ENCODE measurements at places on chromosomes 13 and 19.

- DNase-seq: no peak
Measured at GRCh38 chr19:13234518-13234917, 84.3 kb downstream of the IER2 start.

- no peak for DNase-seq
Measured at GRCh38 chr13:95323930-95324662, 22.8 kb upstream of the ABCC4 start.

GRCh38 chr13:59750860-59751259 lies 412.9 kb downstream of the DIAPH3 start:
- DNase-seq: no peak

- DNase-seq: no peak
Measured at GRCh38 chr13:50275392-50276063, 260.3 kb downstream of the KCNRG start.

DNA sequence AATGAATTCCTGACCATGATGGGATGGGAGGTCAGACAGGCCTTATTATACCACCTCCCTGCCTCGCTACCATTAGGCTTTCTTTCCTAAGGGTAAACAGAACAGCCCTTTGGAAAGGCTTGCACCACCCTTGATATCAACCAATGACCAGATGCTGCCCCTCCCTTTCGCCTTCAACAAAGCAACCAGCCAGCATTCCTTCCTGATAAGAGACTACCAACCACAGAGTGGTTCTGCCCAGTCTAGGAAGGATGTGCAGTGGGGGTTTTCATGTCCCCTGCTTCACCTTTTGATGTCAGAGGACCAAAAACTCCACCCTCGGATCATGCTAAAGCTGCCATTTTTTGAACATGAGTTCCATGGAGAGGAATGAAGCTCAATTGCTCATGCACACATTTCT lies 21.7 kb downstream of the TEX30 start:
- no peak for DNase-seq

DNA sequence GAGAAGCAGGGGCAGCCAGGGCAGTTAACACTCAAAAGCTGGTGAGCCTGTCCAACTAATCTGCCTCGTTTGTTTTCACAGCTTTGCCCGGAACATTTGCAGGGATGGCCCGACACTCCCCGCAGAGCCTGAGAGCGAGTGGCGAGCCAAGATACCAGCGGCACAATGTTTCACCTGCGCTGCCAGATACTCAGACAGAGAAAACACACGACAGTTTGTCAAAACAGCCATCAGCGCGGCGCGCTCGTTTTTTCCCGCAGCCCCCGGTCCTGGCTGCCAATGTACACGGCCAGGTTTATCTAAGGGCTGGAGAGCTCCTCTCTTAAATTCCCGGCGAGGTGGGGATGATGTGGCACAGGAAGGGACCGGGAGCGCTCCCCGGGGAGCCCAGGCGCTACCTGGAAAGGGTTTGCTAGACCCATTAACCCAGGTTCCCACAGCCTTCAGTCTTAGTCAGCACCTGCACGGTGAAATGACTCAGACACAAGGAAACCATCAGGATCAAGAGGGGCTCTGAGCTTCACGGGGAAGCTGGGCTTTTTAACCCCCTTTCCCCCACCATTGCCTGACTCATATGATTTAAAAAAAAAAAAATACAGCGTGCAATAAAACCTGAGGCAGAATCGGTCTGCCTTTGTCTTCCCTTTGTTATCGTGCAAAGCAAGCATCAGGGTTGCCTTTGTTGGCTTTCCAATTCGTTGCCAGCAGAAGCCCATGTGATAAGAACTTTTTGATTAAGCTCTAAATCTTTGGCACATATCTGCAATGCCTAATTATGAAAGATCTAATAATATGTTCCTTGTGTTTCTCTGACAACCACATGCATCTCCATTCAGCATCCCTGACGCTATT lies 186.2 kb downstream of the EFNB2 start:
- peak; percentile 98 for DNase-seq

GRCh38 chr13:105579821-105580710 lies 955.4 kb downstream of the EFNB2 start:
- DNase-seq: no peak

- no peak for DNase-seq
Measured at GRCh38 chr13:96821971-96822370, 172.3 kb downstream of the OXGR1 start.

DNA sequence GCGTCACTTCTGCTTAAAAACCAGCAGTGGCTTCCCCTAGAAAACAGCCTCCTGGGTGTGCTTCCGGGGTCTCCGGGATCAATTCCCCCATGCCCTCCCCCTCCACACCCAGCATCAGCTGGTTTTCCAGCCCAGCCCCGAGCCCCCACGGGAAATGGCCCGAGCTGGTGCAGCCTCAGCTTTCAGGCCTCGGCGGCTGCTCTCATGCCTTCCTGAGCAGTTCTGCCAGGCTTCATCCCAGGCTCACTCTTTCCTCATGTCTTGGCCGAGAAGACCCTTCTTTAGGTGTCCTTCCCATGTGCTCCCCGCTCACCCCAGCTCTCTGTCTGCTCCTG lies 103.1 kb upstream of the RNF113B start:
- peak; percentile 28 for DNase-seq

DNA sequence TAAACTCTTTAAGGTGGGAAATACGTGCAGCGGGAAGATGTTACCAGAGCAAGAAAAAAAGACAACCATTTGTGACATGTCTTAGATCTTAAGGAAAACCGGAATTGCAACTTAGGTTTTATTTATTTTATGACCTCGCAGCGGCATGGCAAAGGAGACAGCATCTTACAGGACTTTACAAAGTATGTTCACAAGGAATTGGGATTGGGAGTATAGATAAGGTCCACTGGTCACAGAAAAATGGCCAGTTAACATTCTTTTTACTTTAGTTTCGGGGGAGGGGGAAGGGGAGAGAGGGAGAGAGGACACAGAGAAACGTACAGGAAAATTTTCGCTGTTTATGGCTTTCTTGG lies 104.5 kb upstream of the DIAPH3 start:
- no peak for DNase-seq

GRCh38 chr19:38619361-38620174 lies 580 bp downstream of the EIF3K start:
- DNase-seq: no peak

- DNase-seq: no peak
Measured at GRCh38 chr19:58385313-58385890, 1.7 kb upstream of the RPS5 start.

- no peak for DNase-seq
Measured at GRCh38 chr13:40432018-40432978, 234.1 kb downstream of the FOXO1 start.

DNA sequence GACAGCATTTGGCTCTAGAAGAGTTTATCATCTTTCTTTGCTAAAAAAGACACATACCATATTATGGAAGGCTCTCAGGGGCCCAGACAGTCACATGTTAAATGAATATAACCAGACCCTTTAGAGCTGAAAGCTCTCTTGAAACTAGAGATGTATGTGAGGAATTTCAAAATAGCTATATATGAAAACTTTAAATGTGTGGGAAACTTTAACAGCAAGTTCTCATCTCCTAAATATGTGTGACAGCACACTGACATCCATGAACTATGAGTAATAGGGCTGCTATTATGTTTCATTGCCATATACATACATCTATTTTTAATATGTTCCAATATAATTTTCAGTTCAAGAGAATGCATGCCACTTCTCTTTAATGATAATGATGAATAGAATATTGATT lies 509.5 kb downstream of the GPC6 start:
- no peak for DNase-seq

- DNase-seq: no peak
Measured at GRCh38 chr13:51050021-51050830, 60.8 kb downstream of the C13orf42 start.

DNA sequence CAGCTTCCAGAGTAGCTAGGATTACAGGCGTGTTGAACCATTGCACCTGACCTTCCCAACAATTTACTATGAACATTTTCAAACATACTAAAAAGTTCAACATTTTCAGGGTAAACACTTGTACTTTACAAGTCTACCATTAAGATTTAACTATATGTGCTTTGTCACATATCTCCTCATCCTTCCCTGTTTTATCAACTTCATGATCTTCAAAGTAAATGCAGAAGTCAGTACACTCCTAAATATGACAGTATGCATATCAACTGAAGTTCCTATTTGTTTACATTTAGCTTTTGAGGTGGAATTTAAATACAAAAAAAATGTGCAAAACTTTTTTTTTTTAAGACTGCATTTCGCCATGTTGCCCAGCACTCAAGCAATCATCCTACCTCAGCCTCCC lies 18.5 kb downstream of the LNX2 start:
- DNase-seq: no peak

- DNase-seq: no peak
Measured at GRCh38 chr13:110135977-110136597, 170.9 kb downstream of the COL4A1 start.

- no peak for DNase-seq
Measured at GRCh38 chr13:51193387-51193786, 28.8 kb upstream of the FAM124A start.

DNA sequence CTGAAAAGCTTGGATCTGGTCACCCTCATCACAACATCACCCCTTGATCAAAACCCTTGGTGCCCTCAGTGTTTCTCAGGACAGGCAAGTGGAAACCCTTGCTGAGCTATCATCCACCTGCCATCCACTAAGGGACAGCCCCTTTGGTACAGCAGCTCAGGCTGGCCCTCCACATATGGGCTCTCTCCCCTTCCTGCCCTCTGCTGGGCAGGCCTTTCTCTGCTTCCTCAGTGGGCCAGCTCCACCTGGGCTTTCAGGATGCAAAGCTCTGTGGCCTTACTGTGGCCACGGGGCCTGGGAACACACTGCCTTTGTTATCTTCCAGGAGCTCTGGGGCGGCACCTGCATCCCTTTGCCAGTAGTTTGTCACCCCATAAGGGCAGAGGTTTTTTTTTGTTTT lies 4.9 kb downstream of the SUGP1 start:
- no peak for DNase-seq

All from NCI-H1092 treated with DMSO at 0.1 percent for 48 hours (cell line).